ENCODE measurements at places on chromosomes 5 and 9.

DNA sequence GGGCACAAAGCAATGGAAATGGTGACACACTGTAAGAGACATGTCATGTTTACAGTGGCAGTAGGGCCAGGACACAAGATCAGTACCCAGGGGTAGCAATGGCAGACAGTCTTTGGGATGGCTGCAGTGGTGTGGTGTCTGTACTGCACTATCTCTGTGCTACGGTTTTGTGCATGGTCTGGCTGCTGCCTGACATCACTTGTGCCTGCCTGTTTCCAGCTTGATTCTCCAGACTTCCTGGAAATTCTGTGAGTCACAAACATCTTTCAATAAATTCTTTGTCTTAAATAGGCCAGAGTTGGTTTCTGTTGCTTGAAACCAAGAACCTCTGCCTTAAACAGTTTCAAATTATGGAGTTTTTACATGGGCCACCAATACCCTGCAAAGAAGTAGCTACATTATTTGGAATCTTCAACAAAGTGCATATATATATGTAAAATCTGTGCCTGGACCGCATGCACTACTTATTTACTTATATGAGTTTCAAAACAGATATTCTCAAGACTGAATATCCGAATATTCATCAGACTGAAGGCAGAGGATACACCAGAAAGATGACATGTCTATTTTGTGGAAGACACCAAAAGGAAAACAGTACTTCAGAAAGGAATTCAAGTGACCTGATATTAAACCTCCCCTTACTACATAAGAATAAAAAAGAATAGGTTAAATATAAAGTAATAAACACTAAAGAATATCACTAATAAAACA lies 188.1 kb downstream of the RFX3 start:
- H3K4me3 ChIP-seq: no peak overlapping the region
- no peaks in the 10 kb centered on the region for H3K36me3 ChIP-seq

DNA sequence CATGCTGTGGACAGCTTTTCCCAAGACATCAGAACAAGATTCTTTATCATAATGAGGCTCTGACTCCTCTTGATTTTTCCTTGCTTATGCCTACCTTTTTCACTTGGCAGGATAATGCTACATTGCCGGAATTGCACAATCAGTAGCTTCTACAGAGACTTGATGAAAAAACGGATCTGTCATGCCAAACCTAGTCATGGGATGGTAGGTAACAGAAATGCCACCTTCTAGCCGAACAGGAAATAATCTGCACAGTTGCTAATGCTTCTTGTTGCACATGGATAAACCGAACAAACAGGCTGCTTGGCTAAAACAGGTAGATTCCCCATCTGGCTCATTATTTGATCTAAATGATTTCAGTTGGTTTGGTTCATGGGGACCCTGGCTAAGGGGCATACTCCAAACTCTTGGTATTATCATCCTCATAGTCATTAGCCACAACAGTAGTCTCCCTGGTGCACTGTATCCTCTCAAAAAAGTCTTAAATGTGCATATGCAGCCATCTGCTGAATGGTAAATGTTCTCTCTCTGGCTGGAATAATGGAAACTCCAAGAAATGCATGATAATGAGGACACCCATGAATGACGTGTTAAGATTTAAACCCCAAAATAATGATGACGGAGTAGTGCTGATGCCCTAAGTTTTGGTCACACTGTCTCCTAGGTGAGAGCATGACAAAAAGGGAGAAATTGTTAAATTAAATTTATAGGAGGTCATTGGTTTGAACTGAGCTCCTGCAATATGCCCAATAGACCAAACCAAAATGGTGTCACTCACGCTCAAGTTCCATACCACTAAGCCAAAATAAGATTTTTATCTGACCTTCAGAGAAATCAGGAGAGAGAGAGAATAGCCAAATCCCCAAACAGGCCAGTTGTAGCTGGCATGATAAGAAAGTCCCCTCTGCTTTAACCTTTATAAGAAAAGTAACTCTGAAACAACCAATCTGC lies 47.0 kb downstream of the RAPGEF1 start:
- no peak for DNase-seq
- H3K27me3 ChIP-seq: no peaks in the 10 kb centered on the region
- H3K36me3 ChIP-seq: no peaks in the 10 kb centered on the region
- no peak overlapping the region for H3K4me3 ChIP-seq

DNA sequence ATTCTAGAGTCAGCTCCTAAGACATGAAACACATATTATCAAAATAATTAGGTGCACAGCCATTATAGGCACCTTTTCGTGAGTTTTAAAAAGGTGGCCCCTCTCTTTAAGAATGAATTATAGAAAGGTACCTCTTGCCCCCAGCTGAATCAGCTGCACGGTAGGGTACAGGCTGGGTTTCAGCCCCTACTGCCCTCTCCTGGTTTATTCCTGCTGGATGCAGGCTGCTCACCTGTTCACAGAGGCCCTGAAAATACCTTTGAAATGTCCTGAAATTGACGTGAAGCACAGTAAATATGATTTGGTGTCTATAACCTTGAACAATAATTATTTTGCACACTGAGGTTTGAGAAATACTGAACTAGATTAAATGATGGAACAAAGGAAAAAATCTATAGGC lies 504.8 kb upstream of the SGCD start:
- no peak overlapping the region for H3K4me3 ChIP-seq
- H3K36me3 ChIP-seq: no peaks in the 10 kb centered on the region
- H3K27ac ChIP-seq: no peak overlapping the region
- H3K27me3 ChIP-seq: peaks cover 3% of the 10 kb centered on the region
- no peaks in the 10 kb centered on the region for H3K4me1 ChIP-seq

DNA sequence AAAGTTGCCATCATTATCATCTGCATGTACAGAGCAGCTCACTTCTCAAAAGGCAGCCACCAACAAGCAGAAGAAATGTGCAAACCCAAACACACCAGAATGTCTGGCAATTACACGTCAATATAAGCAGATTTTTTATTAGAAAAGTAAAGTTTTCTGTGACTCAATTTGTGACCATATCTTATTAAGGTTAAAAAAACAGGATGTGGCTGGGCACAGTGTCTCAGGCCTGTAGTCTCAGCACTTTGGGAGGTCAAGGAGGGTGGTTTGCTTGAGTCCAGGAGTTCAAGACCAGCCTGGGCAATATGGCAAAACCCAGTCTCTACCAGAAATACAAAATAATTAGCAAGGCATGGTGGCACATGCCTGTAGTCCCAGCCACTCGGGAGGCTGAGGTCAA lies 176.7 kb downstream of the FANCC start:
- H3K36me3 ChIP-seq: 0 out of 2 replicates have a peak, but pooled peaks cover 4% of the 10 kb centered on the region
- no peak for DNase-seq
- no peaks in the 10 kb centered on the region for H3K27me3 ChIP-seq
- H3K4me3 ChIP-seq: no peak overlapping the region
- H3K4me1 ChIP-seq: no peaks in the 10 kb centered on the region

DNA sequence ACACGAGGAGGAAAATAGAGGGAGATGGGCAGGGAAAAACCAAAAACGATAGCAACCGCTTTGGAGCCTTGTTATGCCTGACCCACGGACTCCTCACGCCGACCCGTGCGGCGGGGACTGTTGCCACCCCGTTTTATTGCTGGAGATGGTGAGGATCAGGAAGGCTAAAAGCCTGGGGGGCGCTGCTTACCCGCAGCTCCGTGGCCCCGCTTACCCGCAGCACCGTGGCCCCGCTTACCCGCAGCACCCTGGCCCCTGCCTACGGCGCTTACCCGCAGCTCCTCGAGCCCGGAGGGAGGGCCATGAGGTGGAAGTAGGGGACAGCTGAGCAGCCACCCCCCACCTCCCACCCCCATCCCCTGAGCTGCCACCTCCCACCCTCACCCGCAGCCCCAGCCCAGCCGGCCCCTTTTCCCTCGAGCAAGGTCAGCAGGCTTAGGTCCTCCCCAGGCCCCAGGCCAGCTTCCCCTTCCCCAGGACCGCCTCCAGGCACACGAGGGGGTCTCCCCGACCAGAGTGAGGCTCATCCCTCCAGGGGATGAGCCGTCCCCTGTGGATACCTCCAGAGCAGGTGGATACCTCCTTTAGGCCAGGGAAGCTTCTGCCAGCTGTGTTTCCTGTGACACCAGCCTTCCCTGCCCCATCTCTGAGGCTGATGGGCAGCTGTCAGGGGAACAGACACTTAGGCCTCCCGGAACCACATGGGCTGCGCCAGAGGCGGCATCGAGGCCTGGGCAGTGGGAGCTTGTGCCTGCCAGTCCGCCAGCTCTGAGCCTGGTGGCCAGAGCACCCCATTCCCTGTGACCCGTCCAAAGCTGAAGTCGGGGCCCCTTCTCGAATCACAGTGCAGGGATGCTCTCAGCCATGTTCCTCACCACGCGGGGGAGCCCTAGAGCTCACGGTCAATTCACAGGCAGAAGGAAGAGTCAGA lies 92.3 kb downstream of the LMX1B start:
- H3K4me3 ChIP-seq: no peak overlapping the region
- peaks cover 10% of the 10 kb centered on the region for H3K4me1 ChIP-seq
- no peak overlapping the region for H3K27ac ChIP-seq
- H3K36me3 ChIP-seq: no peaks in the 10 kb centered on the region
- H3K27me3 ChIP-seq: no peaks in the 10 kb centered on the region
- DNase-seq: no peak

Data from RWPE2 (cell line).